ENCODE measurements at places on chromosomes 4 and X.

DNA sequence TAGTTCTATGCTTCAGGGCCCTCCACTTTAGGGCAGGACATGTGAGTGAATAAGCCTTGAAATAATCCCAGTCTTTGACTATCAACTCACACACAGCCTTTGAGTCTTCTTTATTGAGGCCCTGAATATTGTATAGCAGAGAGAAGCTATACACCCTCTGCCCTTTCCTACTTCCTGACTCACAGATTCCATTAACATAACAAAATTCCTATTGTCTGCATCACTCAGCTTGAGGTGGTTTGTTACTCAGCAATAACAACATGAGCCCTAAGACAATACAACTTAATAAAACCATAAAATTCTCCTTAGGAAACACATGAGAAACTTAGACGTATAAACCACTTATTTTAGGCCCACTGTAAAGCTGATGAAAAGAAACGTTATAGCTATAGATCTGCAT lies 680.3 kb upstream of the DIAPH2 start:
- DNase-seq, result no peak

DNA sequence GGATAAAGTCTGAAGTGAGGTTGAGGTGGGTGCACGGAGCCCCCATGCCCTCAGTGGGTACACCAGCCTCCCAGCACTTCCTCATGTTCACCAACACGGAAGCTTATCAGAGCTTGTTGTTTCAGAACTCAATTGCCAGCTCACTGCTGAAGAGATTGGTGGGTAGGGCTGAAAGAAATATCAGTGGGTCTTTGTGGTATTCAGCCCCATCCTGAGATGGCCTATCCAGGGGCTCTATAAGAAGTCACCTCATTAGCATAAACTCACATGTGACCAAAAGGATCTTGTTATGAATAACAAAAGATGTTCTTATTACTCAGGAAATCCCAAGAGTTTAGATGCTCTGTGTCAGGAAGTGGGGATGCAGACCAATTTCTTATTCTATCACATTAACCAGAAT lies 177.3 kb downstream of the ARHGAP10 start:
- DNase-seq, result no peak

DNA sequence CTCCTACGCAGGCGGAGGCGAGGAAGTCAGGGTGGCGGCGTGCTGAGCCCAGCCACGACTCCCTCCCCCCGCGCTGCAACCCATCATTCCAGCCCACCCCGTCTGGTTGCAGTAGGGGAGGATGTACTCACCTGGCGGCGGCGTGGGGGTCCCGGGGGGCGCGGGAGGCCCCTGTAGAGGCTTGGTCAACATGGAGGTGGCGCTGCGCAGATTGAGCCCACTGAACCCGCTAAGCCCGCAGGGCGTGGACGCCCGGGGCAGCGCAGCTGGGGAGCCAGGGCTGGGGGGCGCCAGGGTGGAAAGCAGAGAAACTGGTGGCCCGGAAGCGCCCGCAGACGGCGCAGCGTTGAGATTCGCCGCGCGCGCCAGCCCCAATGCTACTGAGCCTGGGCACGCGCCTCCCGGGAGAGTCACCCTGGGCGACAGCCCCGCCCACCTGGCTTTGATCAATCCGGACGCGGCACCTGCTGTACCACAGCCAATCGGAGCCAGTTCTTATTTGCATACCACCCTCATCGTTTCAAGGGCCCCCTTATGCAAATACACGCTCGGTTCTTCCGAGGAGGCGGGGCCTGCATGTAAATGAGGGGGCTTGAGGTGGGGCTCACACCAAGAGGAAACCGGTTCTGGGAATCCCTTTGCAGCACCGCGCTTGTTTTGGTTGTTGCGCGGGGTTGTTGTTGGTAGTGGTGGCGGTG lies at the start of gene PIM2:
Gene PIM2 (minus strand): TSS at position 382 of the 698 bp plus-strand sequence. CDS start 190 bp downstream, at position 192.
- peak; percentile 71 for DNase-seq

DNA sequence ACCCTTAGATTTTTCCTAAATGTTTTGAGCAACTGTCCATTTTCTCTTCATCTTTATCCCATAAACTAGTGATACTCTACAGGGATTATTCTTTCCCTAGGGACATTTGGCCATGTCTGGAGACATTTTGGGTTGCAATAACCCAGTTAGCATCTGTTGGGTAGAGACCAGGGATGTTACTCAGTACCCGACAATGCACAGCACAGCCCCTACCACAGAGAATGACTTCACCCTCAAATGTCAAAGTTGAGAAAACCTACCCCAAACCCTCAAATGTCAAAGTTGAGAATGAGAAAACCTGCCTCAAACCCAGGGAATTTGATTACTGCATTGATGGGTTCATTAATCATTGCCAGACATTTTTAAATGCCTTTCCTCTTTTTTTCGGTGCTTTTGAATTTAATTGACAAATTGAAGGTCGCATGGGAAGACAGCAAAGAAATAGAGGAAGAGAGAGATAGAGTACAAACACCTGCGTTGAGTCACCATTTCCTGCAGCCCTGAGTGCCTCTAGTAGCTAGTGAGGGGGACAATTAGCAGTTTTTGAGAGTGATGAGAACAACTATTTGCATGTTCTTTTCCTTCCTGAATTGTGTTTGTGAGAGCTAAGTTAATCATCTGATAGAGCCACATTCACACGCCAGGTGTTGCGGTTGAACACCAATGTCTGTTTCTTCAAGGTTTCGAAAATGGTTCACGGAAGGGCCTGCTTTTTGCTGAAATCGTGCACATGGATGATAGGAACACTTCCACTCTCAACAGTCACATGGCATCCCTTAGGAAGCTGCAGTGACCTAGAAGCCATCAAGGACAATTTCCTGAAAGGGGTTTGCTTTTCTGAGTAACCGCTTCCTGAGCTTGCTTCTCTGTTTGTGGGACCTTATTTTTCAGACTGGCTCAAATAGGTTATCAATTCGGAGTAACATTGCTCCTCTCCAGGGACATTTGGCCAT lies 203.9 kb upstream of the VCX3A start:
- no peak for DNase-seq

- DNase-seq, result no peak
These were observed 35.3 kb upstream of the JADE3 start for GRCh38 chrX:46876901-46877300.

DNA sequence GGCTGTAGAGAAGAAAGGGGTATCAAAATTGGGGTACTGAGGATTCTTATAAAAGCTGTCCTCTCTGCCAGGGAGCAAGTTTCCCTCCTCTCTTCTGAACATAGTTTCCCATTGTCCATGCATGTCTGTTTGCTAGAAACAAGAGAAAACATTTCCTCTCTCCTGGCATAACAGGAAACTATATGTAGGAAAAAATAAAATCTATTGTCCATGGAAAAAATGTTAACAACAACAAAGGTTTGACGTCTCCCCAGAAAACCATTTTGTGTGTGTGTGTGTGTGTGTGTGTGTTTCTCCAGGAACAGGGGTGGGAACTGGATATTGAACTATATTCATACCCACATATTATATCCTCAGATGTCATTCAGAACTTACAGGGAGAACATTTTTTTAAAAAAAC lies 107.2 kb downstream of the GASK1B start:
- no peak for DNase-seq

DNA sequence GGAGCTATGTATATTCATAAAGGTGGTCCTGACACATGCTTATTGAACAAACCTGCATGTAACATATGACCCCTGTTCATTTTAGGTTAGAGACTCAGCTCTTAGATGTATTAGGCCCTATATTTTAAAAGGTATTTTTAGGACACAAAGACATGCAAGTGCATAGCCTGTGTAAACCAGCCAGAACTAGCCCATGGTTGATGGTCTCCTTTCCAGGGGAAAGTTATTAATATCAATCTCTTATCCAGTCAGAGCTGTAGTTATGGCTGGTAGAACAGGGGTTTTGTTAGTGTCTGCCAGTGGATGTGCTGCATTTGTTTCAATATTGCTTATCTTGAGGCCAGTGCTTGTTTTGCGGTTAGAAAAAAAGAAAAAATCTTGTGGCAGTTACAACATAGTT lies 488.6 kb downstream of the KCTD8 start:
- DNase-seq, result no peak

GRCh38 chr4:161444626-161445025 lies 719.2 kb downstream of the FSTL5 start:
- DNase-seq, result no peak

DNA sequence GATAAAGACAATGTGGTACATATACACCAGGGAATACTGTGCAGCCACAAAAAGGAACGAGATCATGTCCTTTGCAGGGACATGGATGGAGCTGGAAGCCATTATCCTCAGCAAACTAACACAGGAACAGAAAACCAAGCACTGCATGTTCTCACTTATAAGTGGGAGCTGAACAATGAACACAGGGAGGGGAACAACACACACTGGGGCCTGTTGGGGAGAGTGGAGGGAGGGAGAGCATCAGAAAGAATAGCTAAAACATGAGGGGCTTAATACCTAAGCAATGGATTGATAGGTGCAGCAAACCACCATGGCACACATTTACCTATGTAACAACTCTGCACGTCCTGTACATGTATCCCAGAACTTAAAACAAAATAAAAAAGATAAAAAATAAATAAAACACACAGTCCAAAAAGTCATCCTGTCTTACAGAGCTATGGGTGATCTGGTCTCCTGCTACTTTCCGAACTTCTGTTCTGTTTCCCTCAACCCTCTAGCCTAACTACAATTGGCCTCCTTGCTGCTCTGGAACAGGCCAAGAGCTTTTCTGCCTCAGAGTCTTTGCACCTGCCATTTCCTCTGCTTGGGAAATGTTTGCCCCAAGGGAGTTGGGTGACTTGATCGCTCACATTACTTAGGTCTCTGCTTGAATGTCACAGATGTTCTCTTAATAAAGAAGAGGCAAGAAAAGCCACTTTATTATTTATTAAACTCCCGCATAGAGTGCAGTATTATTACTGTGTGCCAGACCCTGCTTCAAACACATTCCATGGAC lies 1.1 kb upstream of the CD38 start:
- no peak for DNase-seq

DNA sequence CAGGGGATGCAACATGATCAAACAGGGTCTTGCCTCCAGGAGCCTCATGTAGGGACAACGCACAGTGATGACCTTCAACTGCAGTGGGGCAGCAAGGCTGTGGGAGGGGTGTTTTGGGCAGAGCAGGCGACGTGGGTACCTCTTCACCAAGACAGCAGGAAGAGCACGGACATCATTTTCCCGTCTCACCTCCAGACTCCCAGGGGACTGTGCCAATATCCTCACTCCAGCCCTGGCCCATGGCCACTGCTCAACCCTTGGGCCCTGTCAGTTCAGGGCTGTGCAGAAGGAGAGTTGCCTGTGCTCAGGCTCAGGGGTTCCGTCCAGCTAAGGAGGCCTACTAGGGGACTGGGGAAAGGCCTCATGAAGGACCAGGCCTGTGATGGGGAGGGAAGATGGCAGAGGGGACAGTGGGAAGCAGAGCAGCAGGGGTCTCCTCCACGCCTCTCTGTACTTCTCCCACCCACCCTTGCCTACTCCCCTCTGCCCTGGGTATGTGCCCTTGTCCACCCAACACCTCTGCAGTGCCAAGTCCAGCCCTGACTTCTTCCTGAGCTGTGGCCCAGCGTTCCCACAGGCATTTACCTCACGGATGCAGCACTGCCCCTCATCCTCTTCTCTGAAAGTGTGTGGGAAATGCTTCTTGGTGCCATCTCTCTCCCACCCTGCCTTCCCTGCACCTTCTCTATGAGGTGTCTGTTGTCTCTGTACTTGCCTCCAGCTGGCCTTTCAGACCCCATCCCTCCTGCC lies 1.4 kb downstream of the IL9R start:
- no peak for DNase-seq

DNA sequence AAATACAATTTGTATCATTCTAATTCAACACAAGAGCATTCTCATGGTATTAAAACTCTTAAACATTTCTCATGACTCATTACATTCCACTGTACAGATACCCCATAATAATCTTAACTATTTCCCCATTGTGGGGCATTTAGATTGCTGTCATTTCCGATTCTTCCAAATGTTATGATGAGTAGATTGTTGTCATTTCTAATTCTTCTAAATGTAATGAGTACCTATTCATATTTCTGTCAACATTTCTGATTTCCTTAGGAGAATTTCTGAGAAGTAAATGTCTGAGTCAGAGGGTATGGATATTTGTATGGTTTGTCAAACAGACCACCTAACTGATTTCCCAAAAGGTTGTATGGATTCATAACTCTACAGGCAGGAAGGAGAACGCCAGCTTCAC lies 8.3 kb downstream of the S100G start:
- no peak for DNase-seq

DNA sequence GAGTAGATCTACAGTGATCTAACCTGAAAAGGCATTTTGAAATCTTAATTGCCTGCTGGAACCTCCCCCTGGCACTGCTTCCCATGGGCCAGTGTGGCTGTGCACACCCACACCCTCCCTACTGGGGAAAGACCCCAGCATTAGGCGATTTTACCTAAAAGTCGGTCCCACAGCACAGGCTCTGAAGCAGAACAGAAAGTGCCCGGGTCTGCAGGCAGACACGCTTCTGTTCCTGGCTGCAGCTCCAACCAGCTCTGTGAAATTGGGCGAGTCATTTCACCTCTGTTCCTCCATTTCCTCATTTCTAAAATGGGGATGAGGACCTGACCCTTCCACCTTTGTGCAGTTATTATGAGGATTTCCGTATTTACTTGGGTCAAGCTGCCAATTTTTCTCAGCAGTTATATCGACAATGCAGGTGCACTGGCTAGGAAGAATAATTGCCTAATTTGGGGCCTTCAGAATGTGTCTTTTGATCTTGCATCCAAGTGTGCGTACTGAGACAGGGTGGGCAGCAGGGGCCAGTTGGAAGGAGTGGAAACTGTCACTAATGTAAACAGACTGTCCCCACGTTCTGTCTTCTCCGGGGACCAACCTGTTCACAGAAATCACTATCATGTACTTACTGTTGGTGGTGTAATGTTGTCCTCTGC lies 7.1 kb downstream of the KLF3 start:
- DNase-seq, result no peak

GRCh38 chr4:109472343-109472761 lies 38.7 kb downstream of the SEC24B start:
- no peak for DNase-seq

- DNase-seq, result no peak
These were observed 553.8 kb upstream of the GNPDA2 start for GRCh38 chr4:45280121-45280520.

- DNase-seq, result no peak
These were observed 383.8 kb upstream of the TENM3 start for GRCh38 chr4:181859439-181859838.

- no peak for DNase-seq
These were observed 125.1 kb downstream of the CAMK2D start for GRCh38 chr4:113636438-113636818.

GRCh38 chrX:53077207-53078197 lies 4.7 kb upstream of the TSPYL2 start:
- DNase-seq, result no peak

GRCh38 chr4:134700251-134700650 lies 498.7 kb upstream of the PABPC4L start:
- no peak for DNase-seq
